ENCODE measurements at places on chromosomes 4 and X.
A peak's percentile ranks its signal among the peaks of the same experiment; 100 is the strongest.

DNA sequence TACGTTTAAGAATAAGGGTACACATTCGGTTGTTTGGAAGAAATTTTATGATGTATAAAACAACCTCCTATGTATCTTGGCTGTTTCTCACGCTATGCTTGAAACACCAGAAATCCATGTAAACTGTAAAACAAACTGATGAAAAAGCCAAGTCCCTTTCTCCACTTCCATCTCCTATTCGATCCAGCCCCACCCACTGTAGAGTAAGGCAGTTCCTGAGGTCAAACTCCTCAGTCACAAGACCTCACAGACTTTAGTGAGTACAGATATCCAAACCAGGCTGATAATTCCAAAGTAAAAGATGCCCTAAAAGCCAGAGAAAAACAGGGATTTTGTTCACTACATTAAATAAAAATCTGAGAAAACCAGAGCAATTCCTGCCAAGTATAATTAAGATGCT, 45.6 kb downstream of the ARHGEF38 start:
- DNase-seq: no peak

GRCh38 chrX:24777660-24778059, 83.9 kb downstream of the POLA1 start:
- DNase-seq: peak; percentile 37

- no peak for DNase-seq
Measured at GRCh38 chr4:15893962-15894361, 44.6 kb downstream of the FGFBP1 start.

- DNase-seq: no peak
Measured at GRCh38 chr4:25753239-25753638, 97.6 kb downstream of the SLC34A2 start.
